ENCODE measurements at places on chromosomes 16 and 17. TPM values are rescaled to one million over a fixed set of nuclear protein-coding genes. Genes with fewer than 3 reads are reported as not detected.

GRCh38 chr17:59643159-59644140, 23.8 kb downstream of the CLTC start:
- DNase-seq: no peak

GRCh38 chr16:4927661-4928060, 9.3 kb downstream of the PPL start:
- DNase-seq: no peak

DNA sequence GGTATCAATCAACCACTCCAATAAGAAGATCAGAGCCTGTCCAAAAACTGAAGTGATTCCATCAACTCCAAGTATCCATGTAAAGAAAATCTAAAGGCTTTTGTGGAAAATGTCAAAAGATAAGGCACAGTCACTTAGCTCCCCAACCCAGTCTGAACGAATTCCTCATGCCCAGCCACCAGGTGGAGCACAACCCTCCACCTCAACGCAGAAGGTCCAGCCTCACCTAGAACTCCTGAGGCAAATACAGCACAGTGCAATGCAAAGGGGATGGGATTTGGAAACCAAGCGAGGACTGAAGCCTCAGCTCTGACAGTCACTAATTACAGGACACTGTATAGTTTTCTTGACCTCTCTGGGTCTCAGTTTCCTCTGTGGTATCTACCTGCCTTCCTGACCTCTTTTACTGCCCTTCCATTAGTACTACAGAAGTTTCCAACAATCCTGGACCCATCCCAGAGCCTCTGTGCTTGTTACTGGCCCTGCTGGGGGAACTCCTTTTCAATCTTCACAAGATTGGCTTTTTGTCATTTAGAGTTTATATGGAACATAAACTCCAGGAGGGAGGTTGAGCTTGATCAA, 2.0 kb downstream of the NCBP3 start:
- peak; percentile 40 for DNase-seq

DNA sequence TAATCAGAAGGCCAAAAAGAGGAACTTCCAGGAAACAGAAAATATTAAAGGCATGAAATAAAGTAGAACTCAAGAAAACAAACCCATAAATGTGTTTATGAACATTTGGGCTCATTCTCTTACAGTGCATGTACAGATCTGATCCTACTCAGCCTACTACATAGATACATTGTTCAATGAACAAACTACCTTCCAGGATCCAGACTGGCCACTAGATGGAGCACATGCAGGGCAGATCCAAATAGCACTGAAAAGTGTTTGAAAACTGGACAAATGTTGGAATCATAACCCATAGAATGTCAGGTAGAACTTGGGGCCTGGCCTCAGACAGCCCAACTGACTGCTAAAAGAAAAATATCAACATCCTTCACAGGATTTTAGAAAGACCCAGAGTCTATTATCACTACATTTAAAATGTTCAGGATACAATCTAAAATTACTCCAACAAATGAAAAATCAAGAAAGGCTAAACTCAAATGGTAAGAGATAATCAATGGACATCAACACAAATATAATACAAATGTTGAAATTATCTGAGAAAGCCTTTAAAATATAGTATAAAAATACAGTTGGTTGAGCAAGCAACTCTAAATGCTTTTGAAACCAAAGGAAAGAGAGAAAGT, 122.4 kb upstream of the NUDT7 start:
- DNase-seq: peak; percentile 44

GRCh38 chr17:80619535-80620235, 75.0 kb downstream of the RPTOR start:
- DNase-seq: peak; percentile 40

DNA sequence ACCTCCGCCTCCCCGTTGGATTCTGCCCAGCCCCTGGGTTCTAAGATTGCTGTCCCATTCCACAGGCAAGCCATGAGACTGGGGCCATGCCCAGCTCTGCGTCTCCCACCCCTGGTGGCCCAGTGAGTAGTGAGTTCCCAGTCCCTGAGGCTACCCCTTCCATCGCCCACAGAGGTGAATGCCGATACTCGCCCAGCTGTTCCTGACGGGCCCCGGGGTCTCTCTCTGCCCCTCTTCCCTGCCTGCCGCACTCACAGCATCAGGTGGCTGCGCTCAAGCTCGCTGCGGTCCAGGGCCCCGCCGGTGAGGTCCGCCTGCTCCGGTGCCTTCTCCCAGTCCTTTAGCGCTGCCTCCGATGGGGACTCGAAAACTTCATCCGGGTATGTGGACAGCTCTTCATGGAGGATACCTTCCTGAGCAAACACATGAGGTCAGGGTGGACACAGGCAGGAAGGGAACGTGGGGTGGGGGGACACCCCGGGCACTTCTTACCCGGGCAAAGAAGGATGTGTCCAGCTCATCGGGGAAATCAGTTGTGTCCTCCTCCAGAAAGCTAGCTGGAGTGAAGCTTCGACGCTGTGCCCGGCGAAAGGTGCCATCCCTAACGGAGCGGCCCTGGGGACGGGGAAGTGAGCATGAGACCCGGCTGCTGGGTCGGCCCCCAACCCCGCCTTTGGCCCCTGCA, 8.8 kb downstream of the SNRNP25 start:
- no peak for DNase-seq

GRCh38 chr16:66197668-66198278, 168.7 kb upstream of the CDH5 start:
- no peak for DNase-seq

DNA sequence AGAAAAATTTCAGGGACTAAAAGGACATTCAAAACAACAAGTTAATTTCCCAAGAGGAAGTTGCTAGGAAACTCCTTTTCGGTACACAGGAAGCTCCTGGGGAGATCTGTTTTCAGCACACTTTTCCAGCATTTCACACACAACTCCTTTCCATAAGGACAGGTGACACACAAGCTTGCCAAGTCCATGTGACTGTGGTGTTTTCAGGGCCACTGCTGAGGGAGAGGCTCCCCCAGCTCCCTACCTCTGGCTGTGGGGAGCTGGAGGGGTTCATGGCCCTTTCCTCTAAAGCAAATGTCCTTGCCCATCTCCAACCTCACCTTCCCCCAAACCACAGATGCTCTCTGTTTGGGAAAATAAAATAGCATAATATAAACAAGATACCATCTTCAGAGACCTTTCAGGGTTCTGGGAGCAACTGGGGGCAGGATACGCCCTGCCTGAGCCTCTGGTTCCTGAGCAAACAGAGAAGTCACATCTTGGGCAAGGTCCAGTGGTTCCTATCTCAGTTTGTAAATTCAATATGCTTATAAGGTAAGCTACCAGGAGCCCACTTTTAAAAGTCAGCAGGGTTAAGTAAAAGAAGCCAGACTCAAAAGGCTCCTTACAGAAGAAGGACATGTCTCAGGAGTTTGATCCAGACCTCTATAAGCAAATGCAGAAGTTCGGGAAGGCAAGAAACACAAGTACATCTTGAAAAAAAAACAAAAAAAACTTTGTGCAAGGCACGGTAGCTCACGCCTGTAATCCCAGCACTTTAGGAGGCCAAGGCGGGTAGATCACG, 3.0 kb downstream of the PDZD9 start:
- DNase-seq: no peak

DNA sequence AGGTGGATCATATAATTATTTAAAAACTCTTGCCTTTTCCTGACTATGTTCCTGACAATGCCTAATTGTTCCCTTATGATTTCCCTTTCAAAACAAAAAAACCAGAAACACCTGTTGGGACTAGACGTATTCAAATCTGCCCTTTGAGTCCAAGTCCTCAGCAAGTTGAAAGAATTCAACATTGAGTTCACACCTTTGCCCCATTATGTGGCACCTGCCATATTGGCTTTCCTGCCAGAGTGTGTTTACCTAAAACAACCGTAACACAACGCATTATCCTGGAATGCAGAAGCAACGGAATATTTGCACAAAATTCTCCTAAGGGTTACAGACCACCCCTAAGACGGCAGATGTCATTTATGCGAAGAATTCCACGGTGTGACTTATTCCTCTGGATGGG, 105.9 kb downstream of the ZFHX3 start:
- DNase-seq: no peak

GRCh38 chr16:84891149-84891795, 71.5 kb downstream of the CRISPLD2 start:
- no peak for DNase-seq

DNA sequence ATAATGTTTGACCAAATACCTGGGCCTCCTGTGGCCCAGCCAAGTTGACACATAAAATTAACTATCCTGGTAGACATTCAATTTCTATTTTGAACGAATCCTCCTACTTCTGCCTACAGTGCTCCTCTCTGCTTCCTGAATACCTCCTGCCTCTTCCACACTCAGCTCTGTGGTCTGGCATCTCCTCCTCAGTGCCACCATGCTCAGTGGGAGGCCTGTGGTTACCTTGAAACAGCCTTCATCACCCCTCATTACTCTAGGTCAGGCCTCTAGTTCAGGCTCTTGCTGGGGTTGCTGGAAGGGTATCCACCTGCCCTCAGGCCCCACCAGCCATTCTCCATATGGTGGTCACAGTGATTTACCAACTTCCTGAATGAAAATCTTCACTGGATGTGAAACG, 5.1 kb downstream of the LYRM9 start:
- peak; percentile 67 for DNase-seq

GRCh38 chr16:12802048-12802447, 1.6 kb downstream of the CPPED1 start:
- no peak for DNase-seq

DNA sequence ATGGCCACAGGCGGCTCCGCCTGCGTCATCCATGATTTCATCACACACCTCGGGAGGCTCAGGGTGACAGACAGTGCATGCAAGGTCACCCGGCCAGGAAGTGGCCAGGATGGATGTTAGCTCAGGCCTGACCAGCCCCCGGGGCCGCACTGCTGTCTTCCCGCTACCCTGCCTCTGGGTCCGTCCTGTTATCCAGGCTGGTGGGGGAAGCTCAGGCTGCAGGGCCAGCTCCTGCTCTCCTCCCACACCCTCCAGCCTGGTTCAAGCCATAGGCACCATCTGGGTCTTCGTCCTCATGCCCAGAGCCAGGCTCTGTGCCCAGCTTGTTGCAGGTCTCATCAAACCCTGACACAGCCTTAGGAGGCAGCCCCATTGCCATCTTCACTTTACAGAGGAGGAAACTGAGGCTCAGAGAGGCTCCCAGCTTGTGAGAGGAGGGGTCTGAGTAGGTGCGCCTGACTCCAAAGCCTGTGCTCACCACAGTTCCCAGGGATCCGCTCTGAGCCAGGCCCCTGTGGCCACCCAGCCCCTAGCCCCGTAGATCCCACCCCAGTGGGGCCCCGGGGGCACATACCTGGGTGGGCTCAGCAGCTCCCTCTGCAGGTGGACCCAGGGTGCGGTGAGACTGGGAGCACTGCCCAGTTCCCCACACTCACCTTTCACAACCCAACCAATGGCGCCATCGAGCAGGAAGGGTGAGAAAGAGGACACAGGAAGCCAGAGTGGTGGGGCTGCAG, 412 bp upstream of the ADGRG3 start:
- peak; percentile 58 for DNase-seq

- no peak for DNase-seq
These were observed 2.6 kb downstream of the CACNA1H start for GRCh38 chr16:1155353-1156054.

- DNase-seq: peak; percentile 98
These were observed 682.1 kb upstream of the SOX9 start for GRCh38 chr17:71438631-71439146.

GRCh38 chr16:76081967-76082366, 195.2 kb upstream of the CNTNAP4 start:
- no peak for DNase-seq

GRCh38 chr17:11264183-11264871, 23.3 kb downstream of the SHISA6 start:
- DNase-seq: no peak

DNA sequence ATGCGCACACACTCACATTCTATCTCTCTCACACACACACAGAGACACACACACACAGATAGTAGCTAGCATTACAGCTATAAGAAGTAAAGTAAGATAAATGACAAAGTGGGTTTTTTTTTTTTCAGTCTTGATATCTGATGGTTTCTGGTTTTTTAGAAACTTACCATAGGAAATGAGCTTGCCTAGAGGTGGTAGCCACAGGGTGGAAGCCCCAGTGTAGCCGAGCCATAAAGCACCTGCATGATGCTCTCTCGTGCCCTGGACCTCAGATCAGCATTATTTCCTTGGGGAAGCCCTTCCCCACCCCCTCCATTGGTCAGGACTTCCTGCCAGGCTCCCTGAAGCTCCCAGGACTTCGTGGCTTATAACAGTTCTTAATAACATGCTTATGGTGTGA, 264.3 kb upstream of the C16orf82 start:
- DNase-seq: no peak

GRCh38 chr17:54903375-54903774, 2.7 kb downstream of the TOM1L1 start:
- DNase-seq: no peak

DNA sequence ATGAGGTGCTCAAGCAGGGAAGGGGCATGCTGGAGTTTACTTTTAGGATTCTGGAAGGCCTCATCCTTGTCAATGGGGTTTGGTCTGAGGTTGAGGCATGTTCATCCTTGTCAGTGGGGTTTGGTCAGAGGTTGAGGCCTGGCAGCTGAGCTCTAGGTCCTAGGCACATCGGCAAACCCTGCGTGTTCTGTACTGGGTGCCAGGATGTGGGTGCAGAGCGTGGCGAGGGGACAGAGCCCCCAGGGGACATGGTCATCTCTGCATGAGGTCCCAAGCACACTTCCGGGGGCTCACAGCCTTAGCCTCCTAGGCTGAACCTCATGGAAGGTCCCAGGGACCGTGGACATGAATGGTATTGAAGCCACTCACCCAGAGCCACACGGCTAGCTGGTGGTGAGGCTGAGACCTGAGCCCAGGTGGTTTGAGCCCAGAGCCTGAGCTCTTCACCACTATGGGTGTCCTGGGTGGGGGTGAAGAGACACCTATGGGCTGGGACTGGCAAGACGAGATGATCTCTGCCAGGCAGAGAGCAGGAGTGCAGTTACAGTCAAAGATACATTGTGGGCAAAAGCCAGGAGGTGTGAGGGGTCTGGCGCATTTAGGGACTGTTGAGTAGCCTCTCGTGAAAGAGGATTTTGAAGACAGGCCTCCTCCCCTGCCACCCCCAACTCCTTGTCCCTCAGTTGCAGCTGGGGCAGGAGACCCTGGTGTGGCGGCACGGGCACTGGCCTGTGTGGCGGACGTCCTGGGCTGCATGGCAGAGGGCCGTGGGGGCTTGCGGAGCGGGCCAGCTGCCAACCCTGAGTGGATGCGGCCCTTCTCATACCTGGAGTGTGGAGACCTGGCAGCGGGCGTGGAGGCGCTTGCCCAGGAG, 19.3 kb downstream of the FCSK start:
- DNase-seq: no peak

DNA sequence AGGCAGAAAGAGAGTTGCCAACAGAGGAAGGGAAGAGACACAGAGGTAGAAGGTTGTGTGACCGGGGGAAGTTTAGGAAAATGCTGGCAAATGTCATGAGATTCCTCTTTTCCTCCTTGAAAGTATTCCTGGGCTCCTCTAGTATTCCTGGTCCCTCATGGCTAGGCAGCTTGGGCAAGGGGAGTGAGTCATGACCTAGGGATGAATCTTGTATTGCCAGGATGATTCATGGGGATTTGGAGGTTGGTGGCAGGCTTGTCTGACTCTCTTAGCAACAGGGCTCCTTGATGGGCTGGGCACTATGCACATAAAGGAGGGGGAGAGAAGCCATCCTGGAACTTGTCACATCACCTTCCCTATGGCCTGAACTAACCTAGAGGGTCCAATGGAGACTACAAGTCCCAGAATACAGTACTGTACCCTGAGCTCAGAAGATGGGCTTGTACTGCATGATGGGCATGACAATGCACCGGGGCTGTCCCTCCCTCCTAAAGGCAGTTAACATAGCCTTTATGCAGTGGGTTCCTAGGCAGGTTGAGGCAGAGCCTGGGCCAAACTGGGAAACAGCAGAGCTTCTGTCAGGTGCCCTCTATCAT, 2.1 kb upstream of the SEZ6 start:
- DNase-seq: peak; percentile 81

Gene PDILT
- not detected for total RNA-seq

Gene CES1
- total RNA-seq: 2.2 TPM

Gene SOX15
- not detected for total RNA-seq

Gene USP22
- total RNA-seq: 144 TPM

Gene OGFOD3
- 34.5 TPM for total RNA-seq

Gene CACNA1G
- total RNA-seq: 0.15 TPM
